Stimulated activated CD8-positive, alpha-beta memory T cell treated with anti-CD3 and anti-CD28 coated beads, Interleukin-15, amount 100 ng/mL, for 48 hours (primary cell): ENCODE measurements at places on chromosomes 4 and X.

DNA sequence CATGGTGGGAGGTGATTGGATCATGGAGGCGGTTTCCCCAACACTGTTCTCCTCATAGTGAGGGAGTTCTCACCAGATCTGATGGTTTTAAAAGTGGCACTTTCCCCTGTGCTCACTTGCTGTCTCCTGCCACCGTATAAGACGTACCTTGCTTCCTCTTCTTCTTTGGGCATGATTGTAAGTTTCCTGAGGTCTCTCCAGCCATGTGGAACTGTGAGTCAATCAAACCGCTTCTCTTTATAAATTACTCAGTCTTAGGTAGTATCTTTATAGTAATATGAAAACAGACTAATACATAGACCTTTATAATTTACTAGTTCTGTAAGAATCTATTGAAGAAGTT, 82.5 kb upstream of the PITX2 start:
- no peak for DNase-seq

DNA sequence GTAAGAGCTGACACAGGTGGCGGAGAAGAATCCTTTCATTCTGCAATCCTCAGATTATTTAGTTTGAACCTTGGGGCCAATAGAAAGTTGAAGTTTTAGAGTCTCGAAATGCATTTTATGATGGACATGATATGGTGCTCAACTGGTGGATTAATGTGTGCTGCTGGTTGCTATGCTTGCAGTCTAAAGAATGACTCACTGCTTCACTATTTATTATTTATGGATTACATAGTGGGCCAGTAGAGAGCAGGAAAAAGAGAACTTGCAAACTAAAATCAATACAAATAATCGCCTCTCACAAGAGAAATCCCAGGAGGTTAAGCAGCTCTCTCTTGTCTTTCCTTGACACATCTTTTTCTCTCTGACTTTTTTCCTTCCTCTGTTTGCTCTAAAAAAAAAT, 2326.8 kb upstream of the AGA start:
- DNase-seq, result no peak

GRCh38 chrX:11190745-11191510, 79.8 kb downstream of the HCCS start:
- DNase-seq, result no peak

GRCh38 chr4:115334736-115335411, 221.5 kb upstream of the NDST4 start:
- no peak for DNase-seq

- DNase-seq, result no peak
Observed at GRCh38 chrX:323721-324628, 5.4 kb upstream of the GTPBP6 start.

GRCh38 chrX:132612821-132613564, 124.2 kb upstream of the MBNL3 start:
- DNase-seq, result peak; percentile 5

DNA sequence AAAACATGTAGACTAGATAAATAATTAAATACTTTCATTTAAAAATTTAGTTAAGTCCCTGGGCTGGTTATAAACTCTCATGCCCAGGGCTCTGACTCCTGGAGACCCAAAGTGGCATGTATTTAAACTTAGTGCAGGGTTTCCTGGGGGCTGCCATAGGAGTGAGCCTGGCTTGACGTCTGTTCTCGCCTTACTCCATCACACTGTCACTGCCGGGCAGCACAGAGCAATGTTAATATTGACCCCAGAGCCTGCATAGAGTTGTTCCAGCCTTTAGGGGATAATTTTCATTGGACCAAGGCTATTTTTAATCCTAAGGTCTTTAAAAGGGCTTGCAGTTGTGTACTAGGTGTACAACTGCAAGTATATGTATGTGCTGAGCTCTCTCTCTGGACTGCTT, 31.2 kb downstream of the KIAA0232 start:
- DNase-seq, result no peak

DNA sequence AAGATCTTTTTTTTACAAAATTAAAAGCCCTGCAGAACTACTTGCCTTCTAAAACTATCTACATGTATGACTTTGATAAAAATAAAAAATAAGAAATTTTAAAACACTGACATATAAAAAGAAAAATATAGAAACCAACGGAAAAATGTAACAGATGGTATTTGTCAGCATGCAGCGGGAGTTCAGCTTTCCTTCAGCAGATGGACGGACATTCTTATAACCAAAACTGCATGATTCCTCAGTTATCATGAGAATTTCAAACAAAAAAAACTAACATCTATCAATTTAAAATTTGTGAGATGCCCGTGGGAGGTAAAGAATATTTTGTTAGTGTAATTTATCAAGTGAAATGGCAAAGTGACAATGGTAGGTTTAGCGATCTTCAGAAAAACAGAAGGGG, 23.2 kb downstream of the RWDD4 start:
- no peak for DNase-seq

DNA sequence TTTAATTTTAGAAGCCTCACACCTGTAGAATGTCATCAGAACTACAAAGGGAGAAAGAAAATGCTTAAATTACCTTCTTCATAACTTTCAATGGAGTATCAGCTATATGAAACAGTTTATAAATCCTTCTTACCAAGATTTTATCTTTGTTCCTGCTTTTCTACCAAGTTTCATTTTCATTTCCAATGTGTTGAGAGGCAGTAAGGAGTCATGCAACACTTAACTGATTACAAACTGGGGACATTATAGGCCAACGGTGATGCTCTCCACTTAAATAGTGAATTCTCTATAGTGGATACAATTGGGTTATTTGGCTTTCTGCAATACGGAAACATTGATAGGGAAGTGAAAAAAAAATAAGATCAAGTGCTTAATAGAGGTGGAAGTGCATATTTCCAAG, 145.2 kb upstream of the FTHL17 start:
- no peak for DNase-seq

DNA sequence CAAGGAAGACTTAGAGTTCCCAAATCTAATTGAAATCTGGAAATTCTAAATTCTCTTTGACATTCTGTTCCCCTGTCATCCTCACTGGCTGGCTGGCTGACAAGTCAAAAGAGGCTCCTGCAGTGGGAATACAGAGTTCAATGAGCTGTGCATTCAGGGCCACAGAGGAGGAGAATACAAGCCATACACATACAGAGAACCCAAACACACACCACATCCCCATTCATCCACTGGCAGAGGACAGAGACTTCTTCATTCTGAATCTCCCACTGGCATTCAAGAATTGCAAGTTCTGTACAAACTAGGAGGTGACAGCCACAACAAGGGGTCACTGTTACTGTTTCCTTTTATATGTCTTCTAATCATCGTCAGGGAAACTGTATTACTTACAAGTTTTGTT, 49.7 kb downstream of the SAT1 start:
- no peak for DNase-seq

- DNase-seq, result peak; percentile 33
Observed at GRCh38 chrX:131677655-131678628, 134.1 kb downstream of the OR13H1 start.

- DNase-seq, result no peak
Observed at GRCh38 chr4:187883049-187883448, 112.5 kb upstream of the ZFP42 start.

DNA sequence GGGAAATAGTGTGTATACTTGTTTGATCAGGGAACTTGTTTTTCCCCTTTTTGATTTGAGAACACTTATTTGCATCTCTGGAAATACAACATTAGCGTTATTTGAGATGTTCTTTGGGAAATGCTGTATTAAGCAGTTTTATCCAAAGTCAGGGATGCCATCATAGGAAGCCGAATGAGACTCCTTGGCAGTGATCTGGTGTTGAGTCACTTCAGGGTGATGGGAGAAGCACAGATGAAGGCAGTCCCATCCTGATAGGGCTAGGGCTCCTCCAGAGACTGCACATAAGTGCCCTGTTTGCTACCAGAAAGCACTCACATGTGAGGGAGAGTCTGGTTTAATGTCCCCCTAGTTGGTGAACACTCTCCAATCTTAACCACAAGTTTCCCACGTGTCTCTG, 62.3 kb downstream of the IL1RAPL1 start:
- no peak for DNase-seq

DNA sequence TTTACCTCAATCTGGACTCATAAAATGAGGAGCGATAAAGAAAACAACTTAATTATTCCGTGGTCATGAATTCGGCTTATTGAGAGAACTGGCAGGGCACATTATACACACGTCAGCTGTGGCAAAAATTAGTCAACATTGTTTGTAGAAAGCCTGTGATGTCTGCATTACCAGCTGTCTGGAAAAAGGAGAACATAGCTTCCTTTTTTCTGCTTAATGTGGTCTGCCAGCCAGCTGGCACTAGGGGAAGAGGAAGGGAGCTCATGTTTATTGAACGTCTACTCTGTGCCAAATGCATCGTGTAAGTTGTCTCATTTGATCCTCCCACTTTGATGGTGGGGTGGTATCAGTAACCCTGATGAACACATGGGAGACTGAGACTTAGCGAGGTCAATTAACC, 367.6 kb downstream of the ARHGAP24 start:
- DNase-seq, result no peak

DNA sequence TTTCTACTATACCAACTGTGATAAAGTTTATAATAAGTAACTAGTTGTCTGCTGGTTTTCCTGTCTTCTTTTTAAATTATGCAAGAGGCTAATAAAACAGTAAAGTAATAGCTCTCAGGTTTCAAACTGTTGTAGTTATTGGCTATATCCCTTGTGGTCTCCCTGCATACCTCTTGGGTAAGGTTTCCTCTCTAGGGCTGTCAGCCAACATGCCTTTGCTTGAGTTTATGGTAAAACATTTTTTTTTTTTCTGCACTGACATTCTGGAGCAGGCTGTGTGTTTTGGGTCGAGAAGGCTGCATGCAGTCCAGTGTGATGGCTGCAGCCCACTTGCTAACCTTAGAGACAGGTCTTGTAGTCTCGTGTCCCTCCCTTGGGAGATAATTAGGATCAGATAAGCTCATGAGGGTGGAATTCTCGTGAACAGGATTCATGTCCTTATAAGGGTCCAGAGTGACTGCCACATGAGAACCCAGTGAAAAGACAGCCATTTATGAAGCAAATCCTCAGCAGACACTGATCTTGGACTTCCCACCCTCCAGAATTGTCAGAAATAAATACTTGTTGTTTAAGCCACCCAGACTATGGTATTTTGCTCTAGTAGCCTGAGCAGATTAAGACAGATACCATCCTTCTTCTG, 831.2 kb downstream of the CCSER1 start:
- no peak for DNase-seq

- no peak for DNase-seq
Observed at GRCh38 chrX:1511829-1512228, 25.2 kb downstream of the P2RY8 start.

DNA sequence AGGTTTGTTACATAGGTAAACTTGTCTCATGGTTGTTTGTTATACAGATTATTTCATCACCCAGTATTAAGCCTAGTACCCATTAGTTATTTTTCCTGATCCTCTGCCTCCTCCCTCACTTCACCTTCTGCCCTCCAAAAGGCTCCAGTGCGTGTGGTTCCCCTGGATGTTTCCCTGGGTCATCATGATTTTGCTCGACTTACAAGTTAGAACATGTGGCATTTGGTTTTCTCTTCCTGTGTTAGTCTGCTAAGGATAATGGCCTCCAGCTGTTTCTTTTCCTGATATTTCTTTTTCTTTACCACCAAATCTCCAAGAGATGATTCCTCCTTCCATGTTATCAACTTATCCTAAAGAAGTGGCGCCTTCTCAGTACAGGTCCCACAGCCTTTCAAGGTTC, 543.1 kb upstream of the ADGRL3 start:
- DNase-seq, result no peak

GRCh38 chr4:156968479-156968984, 3.1 kb downstream of the PDGFC start:
- no peak for DNase-seq

DNA sequence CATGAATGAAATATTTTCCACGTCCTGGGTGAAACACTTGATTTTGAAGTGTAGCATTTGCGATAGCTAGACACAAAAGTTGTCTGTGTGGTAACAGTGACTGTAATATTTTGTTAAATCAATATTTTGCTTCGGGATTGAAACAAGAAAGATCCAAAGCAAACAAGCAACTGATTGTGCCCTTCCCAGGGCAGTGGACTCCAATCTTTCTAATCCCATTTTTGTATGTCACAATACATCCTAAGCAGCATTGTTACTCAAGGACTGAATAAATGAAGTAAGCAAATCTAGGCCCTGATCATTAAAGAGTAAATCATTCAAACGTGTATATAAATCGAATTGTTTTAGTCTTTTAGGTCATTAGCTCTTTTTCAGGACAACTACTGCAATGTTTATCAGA, 2.8 kb downstream of the ITM2A start:
- DNase-seq, result no peak

- no peak for DNase-seq
Observed at GRCh38 chr4:172822331-172822730, 346.3 kb upstream of the GALNT7 start.

DNA sequence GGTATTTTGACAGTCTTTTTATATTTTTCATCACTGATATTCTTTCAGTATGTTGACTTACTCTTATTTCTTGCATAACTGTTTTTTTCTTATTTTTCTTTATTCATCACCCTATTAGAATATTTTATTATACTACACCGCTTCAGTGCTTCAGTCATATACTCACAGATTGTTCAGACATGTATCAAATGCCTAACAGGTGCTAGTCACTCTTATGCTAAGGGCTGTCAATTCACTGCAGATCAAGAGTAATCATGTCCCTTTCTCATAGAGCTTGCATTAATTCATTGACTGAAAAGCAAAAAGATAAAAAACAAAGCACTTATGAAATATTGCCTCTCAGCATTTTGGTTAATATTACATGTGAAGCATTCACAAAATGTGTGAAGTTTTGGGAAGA, 1435.6 kb downstream of the STIM2 start:
- no peak for DNase-seq

GRCh38 chr4:169840554-169840953, 82.8 kb upstream of the HPF1 start:
- DNase-seq, result no peak

DNA sequence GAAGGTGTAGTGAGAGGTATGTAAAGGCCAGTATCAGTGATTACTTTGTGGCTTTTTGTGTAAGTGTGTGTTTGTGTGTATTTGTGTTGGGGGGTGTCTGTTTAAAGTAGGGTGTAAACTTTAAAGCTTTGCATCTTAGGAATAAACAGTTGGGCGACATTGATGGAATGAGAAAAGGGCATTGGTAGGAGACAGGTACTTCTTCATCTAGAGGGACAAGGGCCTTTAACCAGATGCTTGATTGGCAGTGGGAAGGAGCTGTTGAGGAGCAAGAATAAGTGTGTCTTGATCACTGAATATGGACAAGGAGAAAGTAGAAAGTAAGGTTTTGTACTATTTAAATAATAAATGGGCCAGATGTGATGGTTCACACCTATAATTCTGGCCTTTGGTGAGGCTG, 48.8 kb downstream of the RAPGEF2 start:
- DNase-seq, result no peak
